Erythroblast (primary cell): ENCODE measurements at places on chromosomes 6 and 20.

- DNase-seq: no peak
Observed at GRCh38 chr6:101290346-101290745, 103.2 kb upstream of the GRIK2 start.

DNA sequence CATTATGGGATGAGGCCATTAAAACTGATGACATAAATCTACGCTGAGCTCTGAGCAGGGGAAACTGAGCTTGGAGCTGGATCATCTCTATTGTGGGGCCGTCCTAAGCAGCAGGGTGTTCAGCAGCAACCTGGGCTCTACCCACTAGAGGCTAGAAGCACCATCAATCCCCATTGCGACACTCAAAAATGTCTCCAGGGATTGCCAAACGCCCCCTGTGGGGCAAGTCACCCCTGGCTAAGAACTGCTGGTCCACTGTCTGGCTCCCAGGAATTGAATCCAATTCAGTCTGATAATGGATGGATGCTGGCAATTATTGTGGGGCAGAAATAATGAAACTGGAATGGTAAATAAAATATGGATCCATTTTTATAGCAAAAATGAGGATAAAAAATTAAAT, 38.2 kb downstream of the PMEPA1 start:
- DNase-seq: no peak

DNA sequence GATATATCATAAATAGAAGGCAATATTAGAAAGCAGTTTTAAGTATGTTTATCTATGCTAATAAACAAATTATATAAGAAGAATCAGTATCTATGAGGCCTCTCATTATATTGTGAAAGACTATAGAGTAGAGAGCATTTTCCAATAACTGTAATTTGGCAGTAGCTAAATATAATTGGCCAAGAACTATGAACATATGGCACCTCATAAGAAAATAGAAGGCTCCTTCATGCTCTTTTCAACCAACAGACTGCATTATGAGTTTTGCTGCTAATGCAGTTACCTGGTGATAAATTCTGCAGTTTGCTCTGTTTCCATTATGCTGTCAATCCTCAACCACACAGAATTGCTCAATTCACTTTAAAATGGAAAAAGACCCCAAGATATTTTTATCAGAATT, 221.1 kb downstream of the KHDC1L start:
- no peak for DNase-seq

GRCh38 chr6:45054610-45055009, 273.5 kb upstream of the RUNX2 start:
- no peak for DNase-seq

- no peak for DNase-seq
Observed at GRCh38 chr20:63282946-63283345, 10.0 kb upstream of the COL20A1 start.

- DNase-seq: no peak
Observed at GRCh38 chr6:75830959-75831885, 82.2 kb downstream of the MYO6 start.

DNA sequence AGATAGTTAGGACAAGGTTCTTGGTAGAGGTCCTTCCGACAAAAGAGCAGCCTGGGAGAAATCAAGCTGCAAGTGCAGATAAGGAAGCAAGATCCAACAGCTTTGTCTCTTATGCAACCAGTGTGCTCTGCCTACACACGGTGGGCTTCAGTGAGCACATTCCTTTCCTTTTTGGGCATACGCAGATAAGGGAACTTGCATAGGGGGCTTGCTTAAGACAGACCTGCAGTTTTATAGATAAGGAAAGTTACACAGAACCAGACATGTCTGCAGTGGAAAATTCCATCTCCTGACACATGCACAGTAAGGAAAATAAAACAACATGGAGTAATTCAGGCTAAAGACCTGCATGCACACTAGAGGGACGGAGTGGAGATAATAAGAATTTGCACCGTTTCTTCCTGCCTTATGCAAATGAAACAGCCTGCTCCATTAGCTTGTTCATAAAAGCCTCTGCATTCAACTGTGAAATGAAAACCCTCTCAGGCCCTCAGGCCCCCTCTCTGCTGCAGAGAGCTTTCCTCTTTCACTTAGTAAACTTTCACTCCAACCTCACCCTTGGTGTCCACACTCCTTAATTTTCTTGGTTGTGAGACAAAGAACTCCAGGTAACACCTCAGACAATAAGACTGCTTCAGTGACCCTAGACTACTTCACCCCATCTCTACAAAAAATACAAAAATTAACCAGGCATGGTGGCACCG, 97.5 kb upstream of the MYLIP start:
- DNase-seq: peak; percentile 33

DNA sequence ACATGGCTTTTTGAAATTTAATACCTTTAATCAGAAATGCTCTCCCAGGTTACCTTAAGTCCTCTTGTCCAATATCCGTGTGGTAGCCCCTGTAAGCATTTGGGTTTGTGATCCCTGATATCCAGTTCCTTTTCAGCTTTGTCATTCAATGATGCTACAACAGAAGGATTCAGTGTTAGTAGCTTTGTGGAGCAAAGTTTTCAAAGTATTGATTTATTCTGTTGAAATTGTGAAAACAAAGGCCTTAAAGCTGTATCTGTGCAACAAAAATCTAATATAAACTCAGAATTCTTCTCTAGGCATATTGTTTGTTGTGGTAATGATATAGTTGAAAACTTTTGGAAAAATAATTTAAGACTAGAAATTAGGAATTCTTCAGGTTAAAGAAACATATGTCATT, 91.9 kb downstream of the ADGRB3 start:
- no peak for DNase-seq

- peak; percentile 93 for DNase-seq
Observed at GRCh38 chr6:15036690-15037245, 209.1 kb upstream of the JARID2 start.

DNA sequence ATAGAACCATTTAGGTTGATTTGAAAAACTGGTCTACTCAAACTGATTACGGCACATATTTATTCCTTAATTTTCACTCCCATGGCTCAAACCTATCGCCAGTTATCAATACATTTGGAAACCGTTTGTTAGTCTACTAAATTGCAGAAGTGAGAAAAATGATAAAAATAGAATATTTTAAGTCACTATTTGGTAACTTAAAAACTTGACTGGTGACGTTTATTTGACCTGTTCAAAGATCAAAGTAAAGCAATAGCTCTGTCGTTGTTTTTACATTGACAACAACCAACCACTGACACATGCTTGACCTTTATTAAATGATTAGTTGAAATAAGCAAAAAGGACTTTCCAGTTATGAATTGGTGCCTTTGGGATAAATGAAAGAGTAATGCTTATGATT, 402.9 kb upstream of the MAP3K7 start:
- no peak for DNase-seq

GRCh38 chr6:41164551-41165120, 1.7 kb upstream of the TREM2 start:
- DNase-seq: no peak
